ENCODE measurements at places on chromosomes 4 and X.

DNA sequence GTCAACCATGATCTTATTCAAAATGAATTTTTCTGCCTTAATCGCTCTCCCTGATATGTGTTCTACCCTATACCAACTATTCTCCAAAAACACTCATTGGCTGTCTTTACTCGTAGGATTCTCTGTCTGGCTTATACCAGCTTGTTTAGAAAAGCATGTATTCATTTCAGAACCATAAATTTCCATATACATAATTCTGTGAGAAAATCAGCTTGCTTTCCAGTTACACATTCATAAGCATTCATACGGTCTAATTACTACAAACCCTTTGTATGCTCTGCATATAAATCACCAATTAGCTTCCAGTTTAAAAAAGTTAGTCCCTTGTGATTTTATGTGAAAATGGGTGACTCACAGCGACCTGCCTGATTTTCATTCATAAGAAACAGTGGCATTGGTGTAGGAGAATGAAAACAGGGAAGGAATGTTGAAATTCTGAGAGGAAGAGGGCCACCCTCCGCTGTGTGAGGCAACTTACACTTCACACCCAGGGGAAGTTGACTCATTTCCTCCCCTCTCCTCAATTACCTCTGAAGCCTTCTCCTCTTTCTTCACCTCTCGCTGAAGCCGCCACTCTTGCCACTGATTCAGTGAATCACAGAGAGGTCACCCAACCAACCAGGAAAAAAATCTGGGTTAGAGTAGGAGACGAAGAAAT lies 63.3 kb downstream of the MEPE start:
- DNase-seq: peak; percentile 75

DNA sequence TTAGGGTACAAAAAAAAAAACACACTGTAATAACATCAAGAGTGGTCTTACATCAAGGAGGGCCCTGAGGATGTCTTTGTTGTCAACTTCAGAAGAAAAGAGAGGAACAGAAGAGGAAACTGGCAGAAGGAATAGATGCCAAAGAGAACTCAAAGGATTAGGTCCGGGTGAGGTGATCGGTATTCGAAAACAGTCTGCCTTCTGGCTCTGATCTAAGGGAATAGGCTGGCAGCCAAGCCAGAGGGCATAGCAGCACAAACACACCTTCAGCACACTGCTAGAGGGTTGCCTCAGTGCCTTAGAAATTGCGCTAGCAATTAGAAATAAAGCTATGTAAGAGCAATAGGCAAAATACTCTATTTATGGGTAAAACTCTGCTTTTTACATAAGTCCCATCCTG lies 91.4 kb upstream of the TTC29 start:
- DNase-seq: no peak

GRCh38 chr4:109009909-109010308 lies 247.1 kb upstream of the ETNPPL start:
- DNase-seq: peak; percentile 91

DNA sequence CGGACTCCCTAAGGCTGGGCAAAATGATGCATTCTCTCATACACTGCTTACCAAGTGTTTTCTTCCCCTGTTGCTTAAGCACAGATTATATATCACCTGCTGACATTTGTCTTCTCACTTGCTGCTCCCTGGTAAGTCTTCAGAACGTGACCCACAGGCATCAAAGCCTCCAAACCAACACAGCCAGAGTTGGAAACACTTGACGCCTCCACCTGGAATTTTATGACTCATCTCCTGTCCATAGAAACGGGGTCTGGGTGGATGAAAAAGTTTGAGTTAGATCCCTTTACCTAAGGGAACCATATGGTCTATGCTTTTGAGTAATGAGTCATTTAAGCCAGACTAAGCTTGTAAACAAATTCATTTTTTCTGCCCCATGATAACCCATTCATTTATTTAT lies 251.6 kb downstream of the USP46 start:
- DNase-seq: no peak

DNA sequence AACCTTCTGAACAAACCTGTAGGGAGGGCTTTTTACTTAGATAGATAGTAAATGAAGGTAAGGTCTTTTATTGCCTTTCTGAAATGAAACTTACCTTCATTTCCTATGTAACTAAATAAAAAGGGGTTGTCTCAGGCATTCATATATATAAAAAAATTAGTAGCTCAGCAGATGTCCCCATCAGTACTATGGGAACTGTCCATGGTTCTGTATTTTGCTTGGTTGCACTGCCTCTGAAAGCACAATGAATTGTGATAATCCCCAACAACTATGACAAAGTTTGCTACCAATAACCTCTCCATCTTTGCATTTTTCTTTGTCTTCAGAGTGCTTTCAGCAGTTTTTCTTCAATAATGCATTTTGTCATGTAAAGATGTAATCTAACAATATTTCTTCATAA lies 222.4 kb downstream of the SLIT2 start:
- peak; percentile 44 for DNase-seq

All from amniotic epithelial cell (primary cell).